ENCODE measurements at places on chromosomes 2 and 18.

DNA sequence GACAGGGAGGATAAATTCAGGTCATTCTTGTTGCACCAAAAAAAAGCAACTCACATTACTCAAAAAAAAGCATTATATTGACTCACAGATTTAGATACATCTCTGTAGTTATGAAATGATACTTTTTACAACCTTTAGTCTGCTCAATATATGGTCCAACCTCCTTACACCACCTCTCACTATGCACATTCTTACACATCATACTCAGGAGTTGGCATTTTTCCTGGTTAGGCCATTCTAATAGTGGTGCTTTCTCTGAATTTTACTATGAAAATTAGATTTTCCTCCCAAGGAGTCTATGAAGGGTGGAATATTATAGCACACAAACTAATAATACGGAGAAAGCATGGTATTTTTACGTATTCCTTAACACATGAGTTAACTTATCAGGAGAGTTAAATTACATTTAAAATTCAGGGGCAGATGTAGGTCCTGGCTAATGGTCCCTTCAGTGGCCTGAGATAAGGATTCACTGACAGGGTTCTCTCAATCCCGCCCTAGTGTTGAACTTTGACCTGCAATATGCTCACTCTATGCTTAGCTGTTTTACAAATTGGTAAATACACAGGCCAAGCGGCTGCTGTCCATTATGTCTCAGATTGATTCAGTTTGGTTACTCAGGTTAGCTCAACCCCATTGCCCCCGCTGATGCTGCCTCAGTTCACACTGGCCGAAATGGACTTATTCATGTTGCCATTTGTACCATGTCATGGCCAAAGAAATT, 153.6 kb downstream of the NCKAP5 start:
- DNase-seq: no peak

DNA sequence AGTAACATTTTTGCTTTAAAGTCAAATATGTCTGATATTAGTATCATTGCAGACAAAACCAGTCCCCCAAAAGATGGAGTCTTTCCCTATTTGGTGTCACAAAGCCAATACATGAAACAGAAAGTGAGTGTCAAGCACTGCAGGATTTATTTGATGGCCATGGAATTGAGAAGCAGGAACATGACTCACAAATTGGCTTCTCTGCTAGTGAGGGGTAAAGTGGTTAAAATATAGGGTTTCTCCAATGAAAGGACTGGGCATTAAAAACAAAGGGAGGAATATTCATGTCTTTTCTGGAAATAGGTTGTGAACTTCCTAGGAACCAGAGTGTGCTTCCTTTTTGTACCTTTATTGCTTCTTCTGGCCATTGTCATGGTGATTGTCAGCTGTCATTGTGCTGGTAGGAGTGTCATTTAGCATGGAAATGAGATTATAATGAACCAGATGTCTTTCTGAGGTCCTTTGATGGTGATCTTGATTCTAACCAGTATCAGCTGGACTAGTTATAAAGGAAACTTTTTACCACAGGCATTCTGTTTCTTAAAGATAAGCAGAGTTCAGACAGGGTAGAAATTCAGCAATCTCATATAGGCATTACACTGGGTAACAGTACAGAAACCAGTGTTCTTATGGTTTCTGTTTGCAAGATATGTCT, 4.1 kb downstream of the REG1B start:
- DNase-seq: no peak

- no peak for DNase-seq
Observed at GRCh38 chr2:98734162-98734561, 3.2 kb upstream of the MGAT4A start.

GRCh38 chr2:149872041-149872440, 284.5 kb upstream of the MMADHC start:
- no peak for DNase-seq

- DNase-seq: no peak
Observed at GRCh38 chr2:235598532-235599531, 105.0 kb downstream of the AGAP1 start.

GRCh38 chr2:163719331-163719730, 16.5 kb downstream of the FIGN start:
- DNase-seq: no peak

Measured in nucleus accumbens (tissue), 56 donors.